ENCODE measurements at places on chromosomes 6 and 20. TPM values are rescaled to one million over a fixed set of nuclear protein-coding genes. Genes with fewer than 3 reads are reported as not detected.
A peak's percentile ranks its signal among the peaks of the same experiment; 100 is the strongest.

DNA sequence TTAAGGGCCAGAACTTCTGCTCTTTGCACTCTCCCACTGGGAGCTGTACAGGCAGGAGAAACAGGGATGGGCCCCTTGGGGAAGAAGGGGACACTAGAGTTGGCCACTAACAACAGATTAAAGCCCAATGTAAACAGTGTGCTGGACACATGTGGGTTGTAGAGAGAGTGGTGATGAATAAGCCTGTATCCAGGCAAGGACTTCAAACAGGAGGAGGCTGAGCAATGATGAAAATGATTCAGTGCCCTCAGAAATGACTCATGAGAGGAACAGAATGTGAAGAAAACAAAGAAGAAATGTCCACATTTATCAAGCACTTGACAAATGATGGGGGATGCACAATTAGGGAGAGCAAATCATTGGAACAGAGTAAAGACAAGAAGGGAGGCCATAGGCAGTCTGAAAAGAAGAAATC is 242.3 kb downstream of the TBX18 start:
- peaks cover 14% of the 10 kb centered on the region for H3K4me1 ChIP-seq
- H3K4me3 ChIP-seq, result no peak overlapping the region
- H3K36me3 ChIP-seq, result no peaks in the 10 kb centered on the region
- H3K27ac ChIP-seq, result no peak overlapping the region
- no peaks in the 10 kb centered on the region for H3K27me3 ChIP-seq
- DNase-seq, result no peak

LRRC73 gene
- 0.40 TPM for total RNA-seq

DNA sequence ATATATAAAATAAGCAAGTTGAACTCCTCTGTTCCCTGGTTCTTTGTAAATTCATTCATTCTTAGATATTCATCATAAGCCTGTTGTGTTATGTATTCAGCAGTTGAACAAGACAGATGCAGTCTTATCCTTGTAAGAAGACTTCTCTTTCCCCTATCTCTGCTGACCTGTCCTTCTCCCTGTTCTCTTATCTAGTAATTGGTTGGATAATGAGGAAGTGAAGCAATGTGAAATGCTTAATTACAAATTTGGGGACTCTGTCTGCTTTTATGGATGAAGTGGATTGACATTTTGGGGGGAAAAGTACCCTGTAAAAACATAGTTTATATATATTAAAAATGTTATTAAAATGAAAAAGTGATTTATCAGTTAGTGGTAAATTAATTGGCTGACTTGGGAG is 37.0 kb downstream of the CDKAL1 start:
- H3K27ac ChIP-seq, result no peak overlapping the region
- DNase-seq, result no peak
- H3K4me3 ChIP-seq, result no peak overlapping the region
- no peaks in the 10 kb centered on the region for H3K27me3 ChIP-seq

GRCh38 chr20:46087161-46087560 is 2.6 kb downstream of the NCOA5 start:
- no peak overlapping the region for H3K27ac ChIP-seq
- no peaks in the 10 kb centered on the region for H3K36me3 ChIP-seq
- H3K4me1 ChIP-seq, result peaks cover 58% of the 10 kb centered on the region

TBX18 gene
- 5.4 TPM for total RNA-seq

CFB gene
- total RNA-seq, result 6.9 TPM

KHDC1 gene
- 4.5 TPM for total RNA-seq

DNA sequence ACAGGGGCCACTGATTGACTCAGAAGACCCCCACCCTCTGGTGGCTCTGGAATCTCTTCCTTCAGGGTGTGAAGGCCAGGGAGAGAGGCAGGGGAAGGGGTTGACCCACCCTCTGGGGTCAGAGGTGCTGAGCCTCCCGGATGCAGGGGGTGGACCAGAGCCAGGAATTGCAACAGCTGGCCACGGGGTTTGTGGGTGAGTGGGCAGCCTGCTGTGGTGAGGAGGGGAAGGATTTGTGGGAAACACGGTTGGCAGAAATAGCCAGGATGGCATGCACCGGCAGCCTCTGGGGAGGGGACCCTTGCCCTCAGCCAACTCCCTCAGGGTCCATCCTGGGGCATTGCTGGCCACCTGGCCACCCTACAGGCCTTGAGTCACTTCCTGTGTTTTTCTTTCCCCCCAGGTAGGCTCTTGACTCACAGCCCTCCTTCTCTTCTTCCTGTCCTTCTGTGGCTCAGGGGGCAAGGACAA is 92.8 kb downstream of the MRPL14 start:
- no peaks in the 10 kb centered on the region for H3K27me3 ChIP-seq
- H3K27ac ChIP-seq, result peak overlapping the region; percentile 45
- no peak for DNase-seq
- H3K4me3 ChIP-seq, result no peak overlapping the region

DNA sequence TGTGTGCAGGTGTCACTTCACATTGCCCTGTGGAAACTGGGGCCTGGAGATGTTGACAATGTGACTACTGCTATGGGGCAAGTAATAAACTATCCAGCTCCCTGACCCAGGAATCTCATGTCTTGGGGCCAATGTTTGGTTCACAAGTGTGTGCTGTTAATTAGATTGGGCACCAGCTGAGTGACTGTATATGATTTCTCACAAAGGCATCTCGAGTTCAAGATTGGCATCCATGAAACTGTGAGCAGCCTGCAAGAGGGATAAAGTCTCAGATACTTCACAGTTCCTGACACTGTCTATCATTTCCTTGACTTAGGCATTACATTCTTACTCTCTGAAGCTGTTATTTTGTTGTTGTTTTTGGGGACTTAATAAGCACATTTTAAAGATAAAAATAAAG is 264.0 kb downstream of the PRKN start:
- peaks cover 3% of the 10 kb centered on the region for H3K36me3 ChIP-seq
- H3K4me3 ChIP-seq, result no peak overlapping the region
- peak overlapping the region; percentile 50 for H3K27ac ChIP-seq
- H3K27me3 ChIP-seq, result no peaks in the 10 kb centered on the region

Measured in osteocyte (in vitro differentiated cells).